ENCODE measurements at places on chromosomes 1 and 21.

DNA sequence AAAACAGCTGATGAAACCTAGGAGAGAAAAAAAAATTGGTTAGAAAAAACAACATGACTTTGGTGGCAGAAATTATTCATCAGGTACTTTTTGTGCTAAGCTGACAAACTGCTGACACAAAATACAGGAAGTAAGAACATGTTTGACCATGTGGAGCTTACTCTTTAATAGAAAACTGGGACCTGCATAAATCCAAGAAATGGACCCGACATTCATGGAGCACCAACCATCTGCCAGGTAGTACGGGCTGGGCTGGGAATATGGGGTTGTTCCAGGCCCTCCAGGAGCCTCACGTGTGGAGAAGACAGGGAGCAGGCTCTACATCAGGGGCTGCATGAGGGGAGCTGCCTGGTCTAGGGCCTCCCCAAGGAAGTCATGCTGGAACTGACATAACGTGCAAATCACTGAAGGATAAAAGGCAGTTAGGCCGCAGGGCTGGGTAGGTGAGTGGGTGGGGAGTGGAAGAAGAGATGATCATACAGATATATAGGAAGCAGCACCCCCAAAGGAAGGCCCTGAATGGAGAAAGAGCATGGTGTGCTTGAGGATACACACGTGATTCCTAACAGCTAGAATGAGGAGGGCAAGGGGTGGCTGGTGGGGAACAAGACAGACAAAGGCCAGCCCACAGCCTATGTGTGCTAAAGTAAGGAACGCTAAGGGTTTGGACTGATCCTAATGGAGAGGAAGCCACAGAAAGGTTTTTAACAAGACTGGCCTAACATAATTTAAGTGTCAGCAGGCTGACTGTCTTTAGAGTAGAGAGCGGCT, 26.1 kb downstream of the CD58 start:
- DNase-seq = no peak

- peak; percentile 76 for DNase-seq
Observed at GRCh38 chr21:36966066-36966820, at the start of gene HLCS. TSS of gene HLCS (minus strand) at chr21:36966669. CDS start at chr21:36966638, 31 bp downstream.

GRCh38 chr1:219717536-219717935, 104.6 kb upstream of the ZC3H11B start:
- DNase-seq = no peak

GRCh38 chr1:86207323-86207722, 50.8 kb upstream of the COL24A1 start:
- peak; percentile 93 for DNase-seq

- DNase-seq = no peak
Observed at GRCh38 chr1:77655431-77655974, 27.0 kb downstream of the ZZZ3 start.

- peak; percentile 39 for DNase-seq
Observed at GRCh38 chr1:68459796-68460195, 10.0 kb upstream of the RPE65 start.

DNA sequence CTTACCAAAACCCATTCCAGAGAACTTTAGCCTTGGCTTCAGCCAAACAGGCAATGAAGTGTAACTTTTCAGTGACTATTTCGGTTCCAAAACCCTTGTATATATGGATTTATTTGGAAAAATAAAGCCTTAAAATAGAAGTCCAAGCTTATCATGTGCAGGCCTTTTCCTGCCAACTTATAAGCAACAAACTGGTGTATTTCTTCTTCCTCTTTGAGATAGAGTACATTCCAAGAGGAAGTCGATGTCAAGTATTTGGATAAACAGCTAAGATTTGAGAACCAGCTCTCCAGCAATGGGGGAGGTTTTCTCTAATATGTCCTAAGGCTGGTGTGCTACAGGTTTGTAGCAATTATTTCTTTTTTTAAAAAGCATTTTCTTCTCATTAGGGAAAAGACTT, 407.8 kb downstream of the DUSP10 start:
- no peak for DNase-seq

- no peak for DNase-seq
Observed at GRCh38 chr1:97976801-97977200, 56.0 kb upstream of the DPYD start.

- DNase-seq = peak; percentile 16
Observed at GRCh38 chr1:217026531-217026930, 303.3 kb upstream of the ESRRG start.

DNA sequence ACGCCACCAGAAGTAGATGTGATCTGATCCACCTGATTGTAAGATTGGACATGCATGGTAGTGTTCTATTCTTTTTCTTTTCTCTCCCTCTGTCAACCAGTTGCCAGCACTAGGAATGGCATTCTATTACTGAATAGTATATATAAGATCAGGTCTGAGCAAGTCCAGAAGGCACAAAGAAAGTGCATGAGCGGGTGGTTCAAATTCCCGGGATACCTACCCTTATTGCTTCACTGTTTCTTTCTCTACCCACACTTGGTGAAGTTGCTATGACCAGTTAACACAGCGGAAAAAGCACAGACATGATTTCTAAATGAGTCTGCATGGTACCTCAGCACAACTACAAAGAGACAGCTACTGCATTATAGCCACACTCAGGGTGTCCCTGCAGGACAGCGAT, 64.0 kb downstream of the SLC9A1 start:
- no peak for DNase-seq

GRCh38 chr1:17646444-17647280, 107.2 kb downstream of the ARHGEF10L start:
- no peak for DNase-seq

DNA sequence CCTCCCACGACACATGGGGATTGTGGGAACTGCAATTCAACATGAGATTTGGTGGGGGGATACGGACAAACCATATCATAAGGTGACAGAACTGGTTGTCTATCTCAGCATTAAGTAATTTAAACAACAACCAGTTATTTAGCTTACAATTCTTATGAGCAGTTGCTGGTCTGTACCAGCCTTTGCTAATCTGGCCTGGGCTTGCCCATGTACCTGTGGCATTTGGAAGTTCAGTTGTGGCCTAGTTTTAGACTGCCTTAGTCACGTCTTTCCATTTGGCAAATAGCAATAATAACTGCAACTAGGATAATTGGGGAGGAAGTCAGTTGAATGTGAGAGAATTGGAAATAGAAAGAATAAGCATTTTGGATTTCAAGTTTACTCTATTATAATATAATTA, 441.8 kb upstream of the CXADR start:
- no peak for DNase-seq

GRCh38 chr1:205921570-205921909, 21.7 kb downstream of the SLC26A9 start:
- DNase-seq = no peak

DNA sequence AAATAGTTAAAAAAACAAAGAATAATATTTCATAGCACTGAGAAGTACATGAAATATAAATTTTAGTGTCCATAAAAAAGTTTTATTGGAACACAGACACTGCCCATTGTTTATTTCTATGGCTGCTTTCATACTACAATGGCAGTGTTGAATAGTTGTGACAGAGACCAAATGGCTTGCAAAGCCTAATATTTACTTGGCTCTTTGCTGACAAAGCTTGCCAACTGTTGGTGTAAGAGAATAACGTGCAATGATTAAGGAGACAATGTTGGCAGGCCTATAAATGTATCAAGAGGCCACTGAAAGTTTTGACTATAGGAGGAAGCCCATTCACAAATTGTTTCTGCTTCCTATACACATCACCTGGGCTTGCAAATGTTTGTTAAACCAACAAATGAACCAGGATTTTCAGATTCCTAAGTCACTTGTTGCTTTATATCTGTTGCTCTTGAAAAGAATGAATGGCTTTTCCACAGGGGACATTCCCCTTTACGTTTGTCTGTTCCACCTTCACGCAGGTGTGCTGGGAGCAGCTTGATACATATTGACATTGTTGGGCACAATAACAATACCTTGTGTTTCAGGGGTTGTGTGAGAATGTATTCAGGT, 5.5 kb upstream of the ST6GALNAC3 start:
- no peak for DNase-seq

- peak; percentile 18 for DNase-seq
Observed at GRCh38 chr1:24526940-24527542, 24.4 kb downstream of the RCAN3 start.

- no peak for DNase-seq
Observed at GRCh38 chr1:216430744-216431143, 7.5 kb upstream of the USH2A start.

GRCh38 chr1:73197972-73198371, 915.6 kb upstream of the NEGR1 start:
- DNase-seq = no peak

DNA sequence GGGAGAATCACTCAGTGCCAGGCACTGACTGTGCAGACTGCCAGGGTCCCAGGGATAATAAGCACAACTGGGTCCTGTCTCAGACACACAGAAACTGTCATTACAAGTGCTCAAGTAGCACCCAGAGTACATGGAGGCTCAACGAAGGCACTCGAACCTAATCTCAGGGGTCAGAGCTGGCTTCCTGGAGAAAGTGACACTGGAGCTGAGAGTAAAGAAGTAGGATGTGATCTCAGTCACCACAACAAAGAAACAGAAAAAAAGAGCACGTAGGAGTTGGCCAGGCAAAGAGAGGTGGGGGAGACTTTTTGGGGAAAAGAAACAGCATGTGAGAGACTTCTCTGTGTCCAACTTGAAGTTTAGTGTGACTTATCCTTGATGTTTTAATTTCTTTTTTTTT, 1.3 kb downstream of the CATSPER4 start:
- DNase-seq = no peak

- DNase-seq = peak; percentile 46
Observed at GRCh38 chr1:7988576-7988975, 27.1 kb downstream of the PARK7 start.

GRCh38 chr21:23977971-23978370, 1629.3 kb downstream of the MRPL39 start:
- no peak for DNase-seq

DNA sequence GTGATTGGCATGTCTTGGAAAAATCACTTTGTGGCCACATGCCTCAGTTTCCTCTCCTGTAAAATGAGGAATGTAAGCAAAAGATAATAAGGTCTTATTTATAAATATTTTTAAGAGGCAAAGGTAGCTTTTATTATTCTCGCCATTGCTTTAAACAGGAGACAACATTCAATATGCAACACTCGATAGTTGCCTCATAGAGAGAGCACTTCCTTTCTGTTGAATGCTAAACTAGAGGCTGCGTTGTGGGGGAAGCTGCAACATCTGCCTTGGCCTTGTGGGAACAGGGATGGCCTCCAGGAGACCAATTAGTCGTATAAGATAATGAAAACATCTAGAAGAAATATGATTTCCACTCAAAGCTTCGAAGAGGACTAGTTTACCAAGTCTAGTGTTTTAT, 3.5 kb downstream of the OSCP1 start:
- no peak for DNase-seq

DNA sequence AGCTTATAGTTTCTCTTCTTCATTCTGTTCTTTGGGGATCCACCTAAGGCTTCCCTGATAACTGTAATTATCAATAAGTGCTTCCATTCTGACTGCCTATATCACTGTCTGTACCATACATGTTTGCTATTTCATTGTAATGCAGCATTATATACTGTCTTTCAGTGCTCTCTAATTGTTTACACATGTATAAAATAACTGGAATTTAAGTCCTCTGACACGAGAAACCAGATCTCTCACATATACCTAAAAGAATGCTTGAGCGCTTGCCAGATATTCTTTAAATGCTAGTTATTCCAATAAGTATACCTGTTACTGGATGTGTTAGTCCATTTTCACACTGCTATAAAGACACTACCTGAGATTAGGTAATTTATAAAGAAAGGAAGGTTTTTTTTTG, 34.7 kb downstream of the CELF3 start:
- peak; percentile 11 for DNase-seq

DNA sequence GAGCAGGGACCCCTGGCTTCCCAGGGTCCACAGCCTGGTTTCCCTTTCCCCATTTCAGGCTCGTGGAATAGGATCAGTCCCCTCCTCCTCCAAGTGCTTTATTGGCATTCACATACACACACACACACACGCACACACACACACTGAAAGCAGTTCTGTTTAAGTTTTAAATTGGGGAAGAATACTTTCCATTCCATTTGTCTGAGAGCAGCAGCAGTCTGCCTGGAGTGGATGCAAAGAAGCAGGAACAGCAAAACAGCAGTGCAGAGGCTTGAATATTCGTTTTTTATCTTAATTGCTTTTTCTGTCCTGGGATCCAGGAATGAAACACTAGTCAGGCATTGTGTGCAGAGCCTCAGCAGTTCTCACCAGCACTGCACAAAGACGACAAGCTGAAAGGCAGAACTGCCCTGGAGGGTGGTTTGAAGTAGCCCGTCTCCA, 7.1 kb downstream of the CYB561D1 start:
- DNase-seq = peak; percentile 63

DNA sequence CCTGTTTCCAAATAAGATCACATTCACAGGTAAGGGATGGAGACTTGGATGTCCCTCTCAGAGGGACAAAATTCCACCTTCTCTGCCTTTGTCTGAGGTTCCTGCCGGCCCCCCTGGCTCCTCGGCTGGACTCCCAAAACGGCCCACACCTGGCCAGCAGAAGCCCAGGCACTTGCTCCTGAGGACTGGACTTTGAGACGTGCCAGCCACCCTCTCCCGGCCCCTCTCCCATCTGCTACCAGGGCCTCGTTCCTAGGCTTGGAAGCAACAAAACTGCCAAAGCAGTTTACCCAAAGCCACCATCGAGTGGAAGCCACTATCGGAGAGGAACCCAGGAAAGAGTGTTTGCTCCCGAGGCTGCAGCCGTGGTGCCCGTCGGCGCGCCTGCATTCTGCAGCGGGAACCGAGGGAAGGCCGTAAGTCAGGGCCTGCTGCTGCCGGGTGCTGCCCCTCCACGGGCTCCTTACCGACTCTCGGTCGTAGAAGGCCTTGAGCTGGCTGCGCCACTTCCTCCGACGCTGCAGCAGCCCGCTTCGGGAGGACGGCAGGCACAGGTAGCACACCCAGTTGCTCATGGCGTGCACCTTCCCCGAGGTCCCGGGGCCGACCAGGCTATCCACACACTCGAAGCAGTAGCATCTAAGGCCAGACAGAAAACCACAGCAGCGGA, 3.5 kb downstream of the DNMT3L start:
- no peak for DNase-seq

- DNase-seq = peak; percentile 92
Observed at GRCh38 chr1:207890136-207890738, 20.7 kb downstream of the CD34 start.

- DNase-seq = no peak
Observed at GRCh38 chr1:46341222-46342083, 846 bp downstream of the NSUN4 start.

DNA sequence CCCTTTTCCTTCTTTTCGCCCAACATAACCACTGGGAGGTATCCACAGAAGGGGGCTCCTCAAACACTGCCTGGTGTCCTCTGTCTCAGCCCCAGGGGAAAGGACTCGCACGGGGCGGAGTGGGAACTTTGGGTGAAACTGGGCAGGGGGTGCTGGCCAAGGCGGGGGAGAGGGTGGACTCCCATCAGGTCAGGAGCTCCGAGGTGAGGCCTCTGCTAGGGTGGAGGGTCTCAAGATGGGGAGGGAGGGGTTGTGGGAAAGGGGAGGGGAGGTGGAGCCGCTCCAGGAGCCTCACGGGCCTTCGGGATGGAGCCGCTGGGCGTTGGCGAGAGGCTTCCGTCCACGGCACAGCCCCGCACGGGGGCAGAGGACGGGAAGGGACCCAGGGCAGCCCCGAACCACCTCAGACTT, 43.2 kb upstream of the POFUT2 start:
- DNase-seq = no peak
